NCI-H2081 treated with DMSO at 0.1 percent for 48 hours (cell line): ENCODE measurements at places on chromosomes 7 and 10.

GRCh38 chr7:35289376-35289775 lies 35.5 kb upstream of the TBX20 start:
- no peak for DNase-seq

- DNase-seq = no peak
Measured at GRCh38 chr7:108311446-108312168, 144.6 kb downstream of the NRCAM start.

DNA sequence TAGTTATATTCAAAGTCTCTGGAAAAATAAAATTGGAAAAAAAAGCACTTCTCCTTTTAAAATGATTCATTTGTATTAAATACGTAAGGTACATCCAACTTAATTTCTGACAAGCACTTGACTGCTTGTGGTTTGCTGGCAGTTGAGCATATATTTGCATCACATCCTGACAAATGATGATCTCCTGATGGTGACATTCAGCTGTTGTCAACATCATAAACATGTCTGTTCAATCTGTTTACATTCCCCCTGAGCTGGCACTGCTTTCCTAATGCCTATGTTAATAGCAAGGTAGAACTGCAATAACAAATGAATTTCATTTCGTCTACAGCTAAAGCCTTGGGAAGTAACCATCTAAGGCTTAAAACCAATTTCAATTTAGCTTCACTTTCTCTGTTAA lies 24.4 kb downstream of the TSPAN12 start:
- DNase-seq = peak; percentile 57

- no peak for DNase-seq
Measured at GRCh38 chr10:119575506-119575905, 21.3 kb downstream of the TIAL1 start.

GRCh38 chr10:27157150-27157549 lies 2.0 kb downstream of the MASTL start:
- no peak for DNase-seq

GRCh38 chr7:75798770-75799169 lies 14.8 kb downstream of the CCL24 start:
- no peak for DNase-seq

GRCh38 chr10:96587264-96588059 lies 650 bp upstream of the TM9SF3 start:
- peak; percentile 12 for DNase-seq

GRCh38 chr10:1366811-1367425 lies 310.7 kb downstream of the WDR37 start:
- DNase-seq = no peak

- no peak for DNase-seq
Measured at GRCh38 chr7:1536743-1537534, 6.4 kb downstream of the MAFK start.

DNA sequence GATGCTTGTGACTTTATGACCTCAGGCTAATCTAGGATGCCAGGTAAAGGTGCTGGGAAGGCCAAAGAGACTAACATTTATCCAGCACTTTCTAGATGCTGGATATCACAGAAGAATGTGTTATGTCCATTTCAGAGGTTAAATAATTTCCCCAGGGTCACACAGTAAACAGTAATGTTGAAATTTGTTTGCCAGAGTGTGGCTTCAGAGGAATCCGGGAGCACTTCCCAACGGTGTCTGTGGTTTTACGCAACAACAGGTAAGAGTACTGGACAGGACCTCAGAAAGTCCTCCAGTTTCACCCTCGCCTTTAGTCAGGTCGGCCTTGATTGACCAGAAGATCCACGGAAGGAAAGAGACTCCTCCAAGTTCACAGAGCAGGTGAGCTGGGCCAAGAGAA lies 1.7 kb downstream of the SHTN1 start:
- no peak for DNase-seq

GRCh38 chr7:142811154-142811737 lies 40.5 kb downstream of the PRSS2 start:
- peak; percentile 13 for DNase-seq

DNA sequence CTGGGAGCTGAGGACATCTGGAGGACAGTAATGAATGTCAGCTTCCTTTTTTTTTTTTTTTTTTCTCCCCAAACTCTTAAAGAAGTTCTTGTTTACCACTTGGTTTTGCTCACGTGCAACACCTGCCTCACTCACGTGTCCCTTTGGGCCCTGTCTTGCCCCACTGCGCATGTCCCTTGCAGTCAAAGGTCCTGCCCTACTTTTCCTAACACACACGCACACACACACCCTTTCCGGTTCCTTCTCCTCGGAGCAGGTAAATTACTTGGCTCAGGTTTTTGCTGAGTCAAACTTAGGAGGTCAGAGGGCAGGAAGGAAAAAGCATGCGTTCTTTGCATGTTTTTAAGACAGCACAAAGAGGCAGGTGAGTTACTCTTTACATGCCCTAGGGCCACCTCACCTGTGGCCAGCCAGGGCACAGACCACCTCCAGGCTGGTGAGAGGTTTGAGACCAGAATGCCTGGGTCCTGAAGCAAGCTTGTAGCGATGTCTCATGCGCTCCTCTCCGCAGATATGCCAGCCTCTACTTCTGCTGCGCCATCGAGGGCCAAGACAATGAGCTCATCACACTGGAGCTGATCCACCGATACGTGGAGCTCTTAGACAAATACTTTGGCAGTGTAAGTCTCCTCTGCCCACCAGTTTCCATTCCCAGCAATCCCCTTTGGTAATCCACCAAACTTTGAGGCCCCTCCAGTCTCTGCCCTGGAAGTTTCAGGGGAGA lies 2.8 kb downstream of the AP1S1 start:
- no peak for DNase-seq

- no peak for DNase-seq
Measured at GRCh38 chr10:68877482-68878110, 23.5 kb upstream of the DDX50 start.

DNA sequence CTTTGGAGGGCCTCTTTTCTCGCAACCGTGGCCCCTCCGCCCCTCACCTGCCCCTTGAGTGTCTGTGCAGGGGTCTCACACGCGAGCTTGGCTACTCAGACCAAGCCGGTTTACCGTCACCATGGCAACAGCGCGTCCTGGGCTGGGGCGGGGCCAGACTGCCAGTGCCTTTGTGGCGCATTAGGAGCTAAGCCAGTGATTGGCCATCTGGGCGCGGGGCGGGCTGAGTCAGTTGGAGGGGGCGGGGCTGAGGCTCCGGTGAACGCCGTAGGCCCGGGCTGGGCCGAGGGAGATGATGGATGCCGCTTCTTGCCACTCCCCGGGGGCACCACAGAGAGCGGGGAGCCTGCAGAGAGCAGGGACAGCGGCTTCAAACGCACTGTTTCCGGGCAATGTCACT lies 48.7 kb upstream of the FXYD4 start:
- no peak for DNase-seq
